ENCODE measurements at places on chromosomes 5 and 9. TPM values are rescaled to one million over a fixed set of nuclear protein-coding genes. Genes with fewer than 3 reads are reported as not detected.

HRCT1 gene
- 0.85 TPM for total RNA-seq

ANKRD20A1 gene
- total RNA-seq: not detected

PKD2L2 gene
- under 0.01 TPM for total RNA-seq

PCDHA1 gene
- not detected for total RNA-seq

Data from tracheal epithelial cell (primary cell).